CD4-positive, alpha-beta T cell treated with Interferon alpha-2 for 1 hour (primary cell): ENCODE measurements at places on chromosomes 1 and 21.
A peak's percentile ranks its signal among the peaks of the same experiment; 100 is the strongest.

- peak; percentile 59 for DNase-seq
These were observed 26.8 kb downstream of the TMEM201 start for GRCh38 chr1:9615316-9616063.

GRCh38 chr1:10962483-10962882 lies 50.0 kb upstream of the TARDBP start:
- DNase-seq, result no peak

DNA sequence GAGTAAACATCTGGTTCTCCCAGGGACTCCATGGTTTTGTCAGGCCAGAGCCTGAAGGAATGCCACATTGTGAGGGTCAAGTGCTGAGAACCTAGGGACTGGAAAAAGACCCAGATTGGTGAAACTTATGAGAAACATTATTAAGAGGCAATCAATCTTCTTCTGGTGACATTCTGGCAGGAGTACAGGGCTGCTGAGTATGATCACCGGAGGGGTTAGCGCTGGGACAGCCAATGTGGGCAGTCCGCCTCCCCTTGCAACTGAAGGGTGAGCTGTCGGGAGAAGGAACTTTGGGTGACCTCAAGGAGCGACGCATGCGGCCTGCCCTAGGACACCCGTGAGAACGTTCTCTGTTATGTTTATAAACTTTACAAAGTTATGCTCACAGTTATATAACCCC lies 429.0 kb downstream of the LMO4 start:
- no peak for DNase-seq

- no peak for DNase-seq
These were observed 3.5 kb upstream of the CLEC20A start for GRCh38 chr1:178500091-178500770.

DNA sequence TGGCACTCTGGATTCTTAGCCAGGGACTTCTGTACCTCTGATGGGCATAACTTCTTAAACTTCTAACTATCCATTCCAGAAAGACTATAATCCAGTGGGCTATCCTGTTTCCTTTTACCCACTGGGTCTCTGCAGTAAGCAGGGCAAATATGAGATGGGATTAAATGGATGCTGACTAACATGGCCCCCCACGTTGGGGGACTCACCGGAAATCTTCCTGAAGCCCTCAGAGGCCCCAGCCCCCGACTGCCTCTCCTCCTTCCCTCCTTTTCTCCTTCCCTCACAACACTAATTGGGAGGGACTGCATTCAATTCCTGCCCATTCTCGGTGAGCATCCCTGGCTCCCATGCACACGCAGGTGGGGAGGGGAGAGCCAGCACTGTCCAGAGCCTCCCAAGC lies 70.1 kb downstream of the SSBP3 start:
- DNase-seq, result no peak

- DNase-seq, result no peak
These were observed 117.7 kb downstream of the ERG start for GRCh38 chr21:38380481-38381137.

GRCh38 chr1:67192902-67193301 lies 26.6 kb downstream of the IL23R start:
- no peak for DNase-seq

GRCh38 chr1:217965156-217965786 lies 319.8 kb upstream of the RRP15 start:
- DNase-seq, result no peak

- DNase-seq, result no peak
These were observed 204.9 kb downstream of the ATG4C start for GRCh38 chr1:62988867-62989266.

- DNase-seq, result no peak
These were observed 36.7 kb upstream of the LRRC8B start for GRCh38 chr1:89487972-89488371.

DNA sequence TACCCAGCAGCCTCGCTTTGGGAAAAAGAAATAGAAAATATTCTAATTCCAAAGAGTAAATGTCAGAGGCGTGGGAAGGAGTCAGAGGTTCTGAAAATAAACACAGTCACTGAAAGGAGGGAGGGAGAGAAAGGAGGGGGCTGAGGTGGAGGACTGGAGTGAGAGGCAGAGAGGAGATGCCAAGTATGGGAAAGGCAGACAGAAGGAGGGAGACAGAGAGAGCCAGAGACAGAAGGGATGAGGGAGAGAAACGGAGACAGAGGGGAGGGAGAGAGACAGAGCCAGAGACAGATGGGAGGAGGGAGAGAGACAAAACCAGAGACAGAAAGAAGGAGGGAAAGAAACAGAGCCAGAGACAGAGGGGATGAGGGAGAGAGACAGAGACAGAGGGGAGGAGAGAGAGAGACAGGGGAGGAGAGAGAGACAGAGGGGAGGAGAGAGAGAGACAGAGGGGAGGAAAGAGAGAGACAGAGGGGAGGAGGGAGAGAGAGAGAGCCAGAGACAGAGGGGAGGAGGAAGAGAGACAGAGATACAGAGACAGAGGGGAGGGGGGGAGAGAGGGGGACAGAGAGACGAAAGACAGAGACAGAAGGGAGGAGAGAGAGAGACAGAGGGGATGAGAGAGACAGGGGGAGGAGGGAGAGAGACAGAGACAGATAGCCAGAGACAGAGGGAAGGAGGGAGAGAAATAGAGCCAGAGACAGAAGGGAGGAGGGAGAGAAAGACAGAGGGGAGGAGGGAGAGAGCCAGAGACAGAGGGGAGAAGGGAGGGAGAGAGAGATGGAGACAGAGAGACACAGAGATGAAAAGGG lies 525.5 kb downstream of the MATN1 start:
- DNase-seq, result no peak

GRCh38 chr1:68269637-68270430 lies 37.5 kb upstream of the WLS start:
- DNase-seq, result no peak

DNA sequence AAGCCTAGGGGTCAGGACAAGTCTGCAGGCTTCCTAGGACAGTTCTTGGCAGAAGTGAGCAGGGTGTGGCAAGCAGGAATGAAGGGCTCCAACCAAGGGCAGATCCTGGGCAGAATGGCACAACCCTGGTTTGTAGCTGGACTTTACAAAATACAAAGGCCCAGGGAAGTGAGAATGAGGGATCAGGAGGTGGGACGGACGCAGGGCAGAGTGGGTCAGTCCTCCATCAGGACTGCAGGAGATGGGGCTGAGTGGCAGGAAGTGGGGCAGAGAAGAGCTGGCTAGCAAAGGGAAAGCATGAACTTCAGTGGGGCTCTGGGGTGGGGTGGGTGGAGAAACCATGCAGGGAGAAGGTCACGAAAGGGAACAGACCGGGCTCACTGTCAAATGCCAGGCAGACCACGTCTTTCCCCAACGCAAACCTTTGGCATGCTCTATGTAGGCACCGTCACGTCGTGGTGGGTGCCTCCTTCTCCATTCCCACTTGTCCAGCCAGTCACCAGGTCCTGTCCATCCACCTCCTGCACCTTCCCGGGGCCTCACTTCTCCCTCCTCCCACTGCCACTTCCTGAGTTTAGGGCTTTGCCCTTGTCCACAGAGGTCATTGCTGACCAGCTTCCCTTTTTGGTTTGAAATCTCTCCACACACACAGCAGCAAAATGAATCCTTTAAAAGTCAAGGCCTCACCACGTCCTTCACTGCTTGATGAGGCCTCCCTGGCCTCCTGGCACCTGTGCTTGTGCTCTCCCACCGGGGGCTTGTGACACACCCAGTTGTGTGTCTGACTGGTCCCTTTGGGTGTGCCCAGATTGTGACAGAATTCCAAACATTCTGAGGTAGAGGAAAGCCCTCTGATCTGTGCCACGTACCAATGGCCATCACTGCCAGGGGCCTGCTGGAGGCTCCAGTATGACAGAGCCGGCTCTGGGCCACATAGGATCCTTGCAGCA lies 8.7 kb upstream of the CLDN19 start:
- no peak for DNase-seq

DNA sequence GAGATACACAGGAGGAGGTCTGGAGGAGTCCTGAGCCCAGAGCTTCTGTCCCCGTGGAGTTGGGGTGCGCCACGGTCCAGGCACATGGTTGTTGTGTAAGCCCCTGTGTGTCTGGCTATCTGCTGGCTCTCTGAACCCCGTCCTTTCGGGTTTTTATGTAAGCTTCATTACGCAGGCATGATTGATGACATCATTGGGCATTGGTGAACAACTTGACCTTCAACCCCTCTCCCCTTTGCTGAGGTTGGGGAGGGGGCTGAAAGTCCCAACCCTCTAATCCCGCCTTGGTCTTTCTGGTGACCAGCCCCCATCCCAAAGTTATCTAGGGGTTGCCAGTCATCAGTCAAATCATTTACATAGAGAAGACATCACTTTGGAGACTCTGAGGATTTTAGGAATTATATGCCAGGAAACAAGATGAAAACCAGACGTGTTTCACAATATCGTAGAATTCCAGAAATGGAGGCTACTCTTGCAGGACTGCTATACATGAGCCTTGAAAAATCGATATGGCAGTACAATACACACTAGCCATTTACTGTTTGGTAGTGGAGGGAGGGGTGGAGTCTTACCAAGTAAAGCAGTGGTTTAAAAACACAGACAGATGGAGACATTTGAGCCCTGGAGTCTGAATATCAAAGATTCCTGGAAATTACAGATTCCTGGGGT lies 69.8 kb upstream of the SCAF4 start:
- DNase-seq, result no peak

DNA sequence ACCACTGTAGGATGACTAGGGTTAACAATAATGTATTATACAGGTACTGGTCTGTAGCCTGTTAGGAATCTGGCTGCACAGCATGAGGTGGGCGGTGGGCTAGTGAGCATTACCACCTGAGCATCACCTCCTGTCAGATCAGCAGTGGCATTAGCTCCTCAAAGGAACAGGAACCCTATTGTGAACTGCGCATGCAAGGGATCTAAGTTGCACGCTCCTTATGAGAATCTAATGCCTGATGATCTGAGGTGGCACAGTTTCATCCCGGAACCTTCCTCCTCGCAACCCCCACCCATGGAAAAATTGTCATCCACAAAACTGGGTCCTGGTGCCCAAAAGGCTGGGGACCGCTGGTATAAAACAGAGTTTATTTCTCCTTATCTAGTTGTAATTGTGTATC lies 147.6 kb downstream of the FGGY start:
- DNase-seq, result no peak

DNA sequence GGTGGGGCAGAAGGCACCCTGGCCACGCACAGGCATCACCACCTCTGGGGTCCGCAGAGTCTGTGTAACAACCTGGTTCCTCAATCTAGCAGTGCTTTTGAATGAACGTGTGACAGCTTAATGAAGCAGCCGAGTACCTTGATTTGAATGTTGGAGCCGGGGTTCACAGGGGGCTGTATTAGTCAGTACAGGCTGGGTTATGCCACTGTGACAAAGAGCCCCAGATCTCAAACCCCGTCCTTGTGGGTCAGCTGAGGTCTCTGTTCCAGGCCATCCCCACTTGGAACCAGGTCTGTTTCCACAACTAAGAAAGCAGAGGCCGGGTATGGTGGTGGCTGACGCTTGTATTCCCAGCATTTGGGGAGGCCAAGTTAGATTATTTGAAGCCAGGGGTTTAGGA lies 10.5 kb downstream of the TMEM240 start:
- DNase-seq, result no peak

- DNase-seq, result peak; percentile 56
These were observed 1.3 kb downstream of the S1PR1 start for GRCh38 chr1:101238031-101238628.

- DNase-seq, result no peak
These were observed 72.0 kb downstream of the GDAP2 start for GRCh38 chr1:117857418-117857817.

- DNase-seq, result no peak
These were observed 25.0 kb upstream of the CHRM3 start for GRCh38 chr1:239361403-239361802.

GRCh38 chr1:114154963-114155322 lies 1.3 kb upstream of the SYT6 start:
- DNase-seq, result peak; percentile 11

- no peak for DNase-seq
These were observed 69.4 kb downstream of the PUM1 start for GRCh38 chr1:30995990-30996612.

- DNase-seq, result no peak
These were observed 3.9 kb downstream of the TACSTD2 start for GRCh38 chr1:58573138-58573537.

- no peak for DNase-seq
These were observed 399.5 kb downstream of the LMO4 start for GRCh38 chr1:87728169-87728568.

DNA sequence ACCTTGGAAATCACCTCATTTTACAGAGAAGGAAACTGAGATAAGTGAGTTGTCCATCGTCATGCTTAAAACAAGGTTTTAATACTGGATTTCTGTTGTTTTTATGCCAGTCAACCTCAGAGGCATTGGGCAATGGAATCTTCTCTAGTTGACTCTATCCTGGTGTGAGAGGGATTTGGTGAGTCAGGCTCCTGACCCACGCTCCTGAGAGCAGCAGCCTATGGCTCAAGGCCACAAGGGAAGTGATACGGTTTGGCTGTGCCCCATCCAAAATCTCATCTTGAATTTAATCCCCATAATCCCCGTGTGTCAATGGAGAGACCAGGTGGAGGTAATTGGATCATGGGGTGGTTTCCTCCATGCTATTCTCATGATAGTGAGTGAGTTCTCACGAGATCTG lies 90.1 kb downstream of the TLR5 start:
- no peak for DNase-seq

GRCh38 chr21:38244885-38245869 lies 11.6 kb upstream of the KCNJ15 start:
- peak; percentile 65 for DNase-seq

GRCh38 chr1:29974316-29974724 lies 738.0 kb downstream of the PTPRU start:
- DNase-seq, result no peak

GRCh38 chr1:71828431-71829012 lies 453.8 kb downstream of the NEGR1 start:
- DNase-seq, result no peak

- DNase-seq, result no peak
These were observed 51.2 kb downstream of the RNF2 start for GRCh38 chr1:185096531-185096930.

GRCh38 chr1:197776351-197777105 lies 1.2 kb upstream of the DENND1B start:
- DNase-seq, result peak; percentile 52

GRCh38 chr1:165829888-165830287 lies 2.5 kb downstream of the UCK2 start:
- no peak for DNase-seq

- DNase-seq, result no peak
These were observed 360.1 kb downstream of the SMYD3 start for GRCh38 chr1:246146804-246147523.

DNA sequence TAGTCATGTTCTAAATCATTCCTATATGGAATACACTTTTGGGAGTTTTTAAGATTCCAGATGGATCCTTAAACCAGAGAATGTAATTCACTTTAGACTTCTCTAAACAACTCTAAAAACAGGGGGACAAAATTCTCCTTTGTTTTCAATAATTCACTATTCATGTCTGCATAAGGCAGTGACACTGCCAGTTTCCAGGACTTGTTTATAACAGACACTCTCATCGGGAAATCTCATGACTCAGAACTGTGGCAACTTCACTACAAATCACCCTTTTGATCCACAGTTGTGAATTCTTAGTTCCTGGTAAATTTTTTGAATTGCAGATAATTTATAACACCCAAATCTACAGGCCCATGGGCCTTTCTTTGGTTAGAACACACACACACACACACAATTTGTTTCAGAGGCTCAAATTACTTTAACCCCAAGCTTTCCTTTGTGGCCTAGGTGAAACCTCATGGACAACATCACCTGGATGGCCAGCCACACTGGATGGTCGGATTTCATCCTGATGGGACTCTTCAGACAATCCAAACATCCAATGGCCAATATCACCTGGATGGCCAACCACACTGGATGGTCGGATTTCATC lies at the start of gene OR2T4:
Gene OR2T4, plus strand, starts transcription at position 545 of the 595 bp plus-strand sequence. Its CDS starts 0 bp downstream, at position 545.
- DNase-seq, result no peak
